Skeletal muscle cell (primary cell): ENCODE measurements at places on chromosomes 2 and 18.

- no peak for DNase-seq
These were observed 84.5 kb downstream of the LONRF2 start for GRCh38 chr2:100237770-100238169.

GRCh38 chr2:171307560-171307959 is 126.2 kb downstream of the METTL8 start:
- DNase-seq: no peak

GRCh38 chr2:156156580-156156979 is 175.9 kb downstream of the NR4A2 start:
- no peak for DNase-seq

DNA sequence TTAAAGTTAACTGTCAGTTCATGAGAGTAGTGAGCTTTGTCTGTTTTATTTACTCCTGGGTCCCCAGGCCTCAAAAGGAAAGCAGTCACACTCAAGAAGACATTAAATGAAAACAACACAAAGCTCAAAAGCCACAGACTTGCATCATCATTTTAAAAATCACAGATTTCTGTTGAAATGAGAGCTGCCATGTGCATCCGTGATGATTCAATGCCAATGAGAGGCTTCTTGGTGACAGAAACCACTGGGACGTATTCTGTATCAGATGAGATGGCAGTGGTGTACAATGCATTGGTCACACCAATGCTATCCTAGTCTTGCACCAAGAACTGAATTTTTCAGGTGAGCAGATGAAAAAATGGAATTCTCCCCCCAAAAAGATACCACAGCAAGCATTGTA is 204.8 kb downstream of the ANAPC1 start:
- DNase-seq: no peak

DNA sequence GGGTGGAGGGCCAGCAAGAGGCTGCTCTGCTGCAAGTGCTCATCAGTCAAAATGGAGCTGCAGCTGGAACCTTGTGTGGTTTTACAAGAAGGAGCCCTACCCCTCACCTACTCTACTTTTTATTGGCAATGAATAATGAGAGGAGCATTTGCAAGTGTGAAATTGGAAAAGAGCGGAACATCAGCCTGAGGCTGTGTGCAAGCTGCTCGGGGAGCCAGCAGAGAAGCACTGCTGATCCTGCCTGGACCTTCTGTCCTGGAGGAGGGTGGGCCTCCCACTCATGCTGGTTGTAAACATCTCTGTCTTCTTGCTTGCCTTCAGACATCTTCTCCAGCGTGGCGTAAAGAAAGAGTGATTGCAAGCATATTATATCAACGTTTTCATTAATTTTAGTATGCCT is 256.2 kb downstream of the DLGAP1 start:
- no peak for DNase-seq

DNA sequence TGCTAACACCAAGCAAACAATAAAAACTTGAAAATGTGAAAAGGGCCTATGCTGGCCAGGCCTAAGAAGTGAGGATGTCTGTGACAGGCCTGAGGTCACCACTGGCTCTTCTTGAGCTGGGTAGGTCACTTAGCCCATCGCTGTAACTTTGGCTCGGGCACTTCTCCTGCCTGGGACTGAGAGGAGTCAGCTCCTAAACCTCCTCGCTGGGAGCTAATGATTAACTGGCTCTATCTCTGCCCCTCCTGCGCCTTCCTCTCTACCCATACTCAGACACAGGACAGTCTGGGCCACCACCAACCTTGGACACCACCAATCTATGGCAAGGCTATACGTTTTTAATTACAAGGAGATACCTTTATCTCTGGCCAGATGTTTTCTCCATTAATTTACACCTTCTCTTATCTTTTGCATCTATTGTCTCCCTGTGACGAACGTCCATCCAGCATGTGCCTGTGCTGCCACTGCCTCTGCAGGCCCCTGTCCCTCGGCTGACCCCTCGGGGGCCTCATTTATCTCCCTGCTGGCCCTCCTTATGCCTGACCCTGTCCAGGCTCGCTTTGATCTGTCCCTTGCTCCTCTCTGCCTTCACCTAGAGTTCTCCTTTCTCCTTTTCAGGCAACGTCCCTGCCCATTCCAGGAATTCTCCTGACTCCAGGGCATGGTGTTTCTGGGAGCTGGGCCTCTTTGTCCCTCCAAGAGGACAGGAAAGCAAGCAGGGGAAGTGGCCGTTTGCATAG is 149.1 kb upstream of the GATA6 start:
- no peak for DNase-seq
